ENCODE measurements at places on chromosomes 16 and 17.

- DNase-seq = no peak
These were observed 145.6 kb downstream of the CCDC182 start for GRCh38 chr17:57599271-57600045.

DNA sequence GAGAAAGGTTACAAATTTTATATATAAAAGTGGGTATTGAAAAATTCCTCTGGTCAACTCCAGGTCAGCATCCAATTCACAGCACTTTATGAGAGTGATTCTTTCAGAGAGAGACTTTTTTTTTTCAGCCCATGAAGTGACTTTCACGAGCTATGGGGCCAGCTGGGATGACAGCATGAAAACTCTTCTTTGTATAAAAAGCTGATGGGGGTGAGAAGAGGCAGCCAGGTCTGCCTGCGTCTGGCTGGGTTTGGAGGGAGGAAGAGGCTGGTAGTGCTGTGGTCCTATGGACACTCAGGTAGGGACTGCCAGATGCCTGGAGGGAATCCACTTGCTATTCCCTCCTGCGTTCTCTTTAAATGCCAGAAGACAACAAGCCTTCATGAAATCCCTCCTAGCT is 250.6 kb downstream of the UTP18 start:
- DNase-seq = no peak

GRCh38 chr17:8121681-8122421 is 2.1 kb downstream of the HES7 start:
- DNase-seq = peak; percentile 60

- no peak for DNase-seq
These were observed 58.7 kb downstream of the TANC2 start for GRCh38 chr17:63024716-63025115.

DNA sequence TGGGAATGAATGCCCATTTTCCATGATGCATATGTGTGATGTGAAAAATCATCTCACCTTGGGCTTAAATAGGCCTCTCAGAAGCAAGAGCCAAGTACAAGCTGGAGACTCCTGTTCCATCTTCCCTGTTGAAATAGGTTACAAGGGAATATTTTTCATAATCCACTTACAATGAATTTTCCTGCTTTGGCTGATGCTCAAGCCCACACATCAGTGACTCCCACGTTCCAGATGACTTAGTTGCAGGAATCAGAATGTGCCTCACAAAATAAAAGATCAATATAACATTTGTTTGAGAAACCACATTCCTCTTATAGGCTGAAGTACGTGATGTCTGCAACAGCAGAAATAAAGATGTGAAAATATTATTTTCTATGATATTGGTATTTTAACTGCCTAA is 24.1 kb downstream of the ANKFN1 start:
- no peak for DNase-seq

GRCh38 chr16:1777375-1778199 is 4.7 kb upstream of the MRPS34 start:
- DNase-seq = no peak

DNA sequence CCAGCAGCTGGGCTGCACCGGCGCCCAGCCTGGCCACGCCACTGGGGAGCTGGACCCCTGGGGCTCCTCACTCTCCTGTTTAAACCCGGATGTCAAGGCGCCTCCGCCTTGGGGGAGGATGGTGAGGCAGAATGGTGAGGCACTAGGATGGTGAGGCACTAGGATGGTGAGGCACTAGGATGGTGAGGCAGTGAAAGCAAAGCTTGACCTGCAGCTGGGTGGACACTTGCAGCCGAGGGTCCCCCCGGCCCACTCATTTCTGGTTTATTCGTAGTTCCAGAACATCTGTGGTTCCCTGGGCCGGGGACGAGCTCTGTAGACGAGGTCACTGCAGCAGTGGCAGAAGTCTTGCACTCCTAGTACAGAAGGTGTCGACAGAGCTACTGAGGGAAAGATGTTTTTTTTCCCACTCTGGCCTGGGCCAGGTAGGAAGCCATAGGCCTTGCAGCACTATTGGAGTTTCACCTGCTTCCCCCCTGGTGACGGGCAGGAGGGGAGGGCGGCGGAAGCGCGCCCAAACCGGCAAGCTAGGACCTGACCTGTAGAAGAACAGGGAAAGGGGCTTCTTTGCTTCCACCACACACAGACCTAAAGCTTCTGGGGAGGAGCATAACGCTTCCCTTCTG is 1.1 kb upstream of the HNF1B start:
- no peak for DNase-seq

- DNase-seq = no peak
These were observed 29.2 kb downstream of the SNX20 start for GRCh38 chr16:50651835-50652438.

GRCh38 chr17:10652984-10653659 is 4.0 kb downstream of the MYH3 start:
- DNase-seq = no peak

DNA sequence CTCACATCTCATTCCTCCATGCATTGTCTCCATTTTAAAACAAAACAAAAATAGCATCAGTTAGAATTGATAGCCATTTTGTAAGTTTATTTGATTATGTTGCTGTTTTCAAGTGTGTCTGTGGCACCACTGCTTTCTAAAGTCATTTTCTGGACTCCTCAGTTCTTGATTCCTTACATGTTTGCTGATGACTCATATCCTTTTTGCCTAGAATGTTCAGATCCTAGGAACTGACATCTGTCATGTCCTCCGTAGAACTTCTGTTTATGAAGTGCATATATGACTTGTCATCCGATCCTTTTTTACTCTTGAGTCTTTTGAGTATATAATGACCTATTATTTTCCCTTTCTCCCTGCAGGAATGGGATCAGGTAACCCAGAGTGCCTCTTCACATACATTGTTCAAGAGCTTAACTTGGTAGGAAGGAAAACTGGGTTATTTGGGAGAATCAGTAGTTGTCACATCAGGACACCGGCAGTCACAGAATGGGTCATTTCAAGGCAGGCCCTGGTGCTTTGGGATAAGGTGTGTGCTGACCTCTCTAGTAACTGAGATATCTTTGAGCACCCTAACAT is 69.2 kb downstream of the MAP2K4 start:
- DNase-seq = no peak

- no peak for DNase-seq
These were observed 428.0 kb downstream of the CA10 start for GRCh38 chr17:51730303-51731050.

- DNase-seq = no peak
These were observed 16.5 kb downstream of the HAGH start for GRCh38 chr16:1810106-1810505.

DNA sequence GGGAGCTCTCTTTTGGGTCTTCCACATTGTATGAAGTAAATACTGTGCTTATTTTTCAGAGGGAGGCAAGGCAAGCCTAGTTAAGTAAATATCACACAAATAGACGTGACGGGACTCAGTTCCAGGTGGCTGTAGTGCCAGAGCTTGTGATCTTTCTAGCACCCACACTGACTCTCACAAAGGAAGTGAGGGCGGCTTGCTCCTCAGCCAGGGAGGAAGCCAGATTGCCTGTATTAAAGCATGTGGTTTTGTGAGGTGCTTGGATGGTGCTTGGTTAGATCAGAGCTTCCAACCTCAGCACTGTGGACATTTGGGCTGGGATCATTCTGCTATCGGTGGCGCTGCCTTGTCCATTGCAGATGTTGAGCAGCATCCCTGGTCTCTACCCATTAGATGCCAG is 80.1 kb downstream of the VAT1L start:
- no peak for DNase-seq

GRCh38 chr17:79162012-79162963 is 87.7 kb downstream of the ENGASE start:
- no peak for DNase-seq

DNA sequence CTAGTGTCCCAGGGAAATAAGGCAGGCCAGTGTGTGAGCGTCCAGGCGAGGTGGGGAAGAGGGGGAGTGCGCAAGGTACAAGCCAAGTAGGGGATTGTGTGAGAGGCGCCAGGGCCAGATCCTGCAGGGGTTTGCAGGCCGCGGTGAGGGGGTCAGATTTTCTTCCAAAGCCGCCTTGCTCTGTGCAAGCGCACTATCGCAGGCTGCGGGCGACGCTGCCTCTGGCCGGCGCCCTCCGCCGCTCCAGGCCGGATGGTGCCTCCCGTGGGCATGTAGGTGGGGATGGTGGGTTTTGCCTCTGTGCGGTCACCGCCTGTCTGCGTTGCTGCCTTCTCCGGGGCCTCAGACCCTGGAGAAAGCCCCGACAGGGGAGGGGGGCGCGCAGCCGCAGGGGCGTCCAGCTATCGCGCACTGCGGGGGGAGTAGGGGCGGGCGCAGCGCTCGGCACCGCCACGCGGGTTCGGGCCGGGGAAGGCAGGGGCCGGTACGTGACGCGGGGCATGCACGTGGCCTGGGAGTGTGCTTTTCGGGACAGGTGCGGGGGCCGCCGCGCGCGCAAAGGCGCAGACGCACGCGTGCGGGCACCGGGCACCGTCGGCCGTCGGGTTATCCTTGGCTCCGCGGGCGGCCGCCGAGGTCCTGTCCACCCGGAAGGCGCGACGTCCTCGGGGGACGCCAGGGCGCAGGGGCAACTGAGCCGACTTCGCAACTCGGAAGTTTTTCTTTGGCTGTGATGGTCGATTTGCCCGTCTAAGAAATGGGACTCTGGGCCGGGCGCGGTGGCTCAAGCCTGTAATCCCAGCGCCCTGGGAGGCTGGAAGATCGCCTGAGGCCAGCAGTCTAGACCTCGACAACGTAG is 1.1 kb upstream of the HAPSTR1 start:
- DNase-seq = peak; percentile 52

DNA sequence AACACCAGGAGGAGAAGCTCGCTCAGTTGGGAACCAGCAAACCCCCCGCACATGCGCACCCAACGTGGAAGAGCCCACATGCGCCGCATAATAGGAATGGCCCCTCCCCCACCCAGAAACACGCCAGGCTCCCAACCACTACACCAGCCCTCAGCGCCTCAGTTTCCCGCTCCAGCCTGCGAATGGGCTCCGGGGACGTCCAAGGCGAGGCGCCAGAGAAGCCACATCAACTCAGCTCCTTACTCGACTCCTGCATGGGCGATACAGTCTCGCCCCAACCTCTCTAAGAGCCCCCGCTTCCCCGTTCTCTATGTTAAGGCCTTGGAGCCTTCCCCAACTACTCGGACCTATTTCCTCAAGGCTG is 504 bp downstream of the SRSF1 start:
- peak; percentile 75 for DNase-seq
